ENCODE measurements at places on chromosomes 3 and 15.

GRCh38 chr3:102531686-102532085 is 96.9 kb downstream of the ZPLD1 start:
- no peak for DNase-seq

- DNase-seq: no peak
These were observed 49.1 kb downstream of the SEMA6D start for GRCh38 chr15:47766406-47766805.

DNA sequence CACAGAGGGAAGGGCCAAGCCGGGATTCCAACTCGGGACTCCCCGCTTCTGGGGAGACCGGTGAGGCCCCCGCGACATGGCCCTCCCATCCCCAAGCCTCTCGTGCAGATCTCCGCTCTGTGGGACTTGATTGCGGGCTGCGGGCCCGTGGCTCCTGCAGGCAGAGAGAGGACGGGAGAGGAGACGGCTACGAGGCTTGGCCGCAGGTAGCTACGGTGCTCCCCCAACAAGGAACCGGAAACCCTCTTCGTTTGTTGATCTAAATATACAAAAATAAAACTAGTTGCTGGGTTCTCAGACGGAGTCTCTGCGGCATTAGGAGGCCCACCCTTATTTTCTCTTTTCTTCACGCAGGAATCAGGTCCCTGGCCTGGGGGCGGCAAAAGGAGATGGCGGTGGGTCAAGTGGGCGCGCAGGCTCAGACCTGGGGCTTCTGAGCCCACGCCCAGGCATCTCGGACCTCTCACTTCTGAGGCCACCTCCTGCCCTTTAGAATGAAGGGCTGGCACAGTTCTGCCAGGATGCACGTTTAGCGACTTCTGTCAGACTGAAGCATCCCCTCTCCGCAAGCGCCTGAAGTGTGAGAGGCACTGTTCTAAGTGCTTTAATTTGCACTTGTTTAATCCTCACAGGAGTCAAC is 10.9 kb downstream of the GNB5 start:
- DNase-seq: peak; percentile 70

DNA sequence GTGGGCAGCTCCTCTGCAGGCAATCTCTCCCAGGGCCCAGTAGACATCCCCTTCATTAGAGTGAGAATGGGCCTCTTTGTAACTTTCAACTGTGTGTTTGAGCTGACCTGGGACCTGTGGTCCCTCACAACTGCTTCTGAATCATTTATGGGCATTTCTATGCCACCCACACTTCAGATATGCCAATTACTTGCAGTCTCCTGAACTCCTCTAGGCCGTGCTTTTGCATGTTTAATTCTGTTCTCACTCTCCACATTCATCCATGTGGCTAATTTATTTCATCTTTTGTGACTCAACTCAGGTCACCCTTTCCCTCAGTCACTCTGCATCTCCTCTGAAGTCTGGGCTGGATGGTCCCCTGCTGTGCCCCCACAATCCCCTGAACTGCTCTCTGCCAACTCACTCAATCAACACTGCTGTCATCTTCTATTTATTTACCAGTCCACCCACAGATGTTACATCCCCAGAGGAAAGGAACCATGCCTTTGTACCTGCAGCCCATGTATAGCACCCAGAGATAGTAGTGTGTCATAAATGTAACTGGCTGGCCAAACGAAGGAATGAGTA is 364.7 kb downstream of the EPHB1 start:
- no peak for DNase-seq

DNA sequence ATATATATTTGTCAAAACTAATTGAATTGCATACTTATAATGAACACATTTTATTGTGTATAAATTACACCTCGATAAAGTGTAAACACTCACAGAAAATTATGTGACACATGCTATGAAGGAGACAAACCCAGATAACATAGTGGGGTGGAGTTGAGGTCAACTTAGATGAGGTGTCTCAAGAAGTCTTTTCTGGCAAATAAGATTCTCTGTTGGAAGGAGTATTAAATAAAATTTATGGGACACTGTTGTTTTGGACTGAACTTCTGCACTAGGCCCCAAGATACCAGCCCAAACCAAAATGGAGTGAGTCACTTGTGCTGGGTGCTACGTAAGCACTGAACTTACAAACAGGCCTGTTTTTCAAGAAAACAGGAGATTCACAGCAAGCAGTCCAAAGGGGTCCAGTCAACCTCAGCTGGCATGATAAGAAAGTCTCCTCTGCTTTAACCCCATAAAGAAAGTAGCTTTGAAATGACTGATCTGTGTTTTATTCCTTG is 18.7 kb downstream of the ACTC1 start:
- no peak for DNase-seq

DNA sequence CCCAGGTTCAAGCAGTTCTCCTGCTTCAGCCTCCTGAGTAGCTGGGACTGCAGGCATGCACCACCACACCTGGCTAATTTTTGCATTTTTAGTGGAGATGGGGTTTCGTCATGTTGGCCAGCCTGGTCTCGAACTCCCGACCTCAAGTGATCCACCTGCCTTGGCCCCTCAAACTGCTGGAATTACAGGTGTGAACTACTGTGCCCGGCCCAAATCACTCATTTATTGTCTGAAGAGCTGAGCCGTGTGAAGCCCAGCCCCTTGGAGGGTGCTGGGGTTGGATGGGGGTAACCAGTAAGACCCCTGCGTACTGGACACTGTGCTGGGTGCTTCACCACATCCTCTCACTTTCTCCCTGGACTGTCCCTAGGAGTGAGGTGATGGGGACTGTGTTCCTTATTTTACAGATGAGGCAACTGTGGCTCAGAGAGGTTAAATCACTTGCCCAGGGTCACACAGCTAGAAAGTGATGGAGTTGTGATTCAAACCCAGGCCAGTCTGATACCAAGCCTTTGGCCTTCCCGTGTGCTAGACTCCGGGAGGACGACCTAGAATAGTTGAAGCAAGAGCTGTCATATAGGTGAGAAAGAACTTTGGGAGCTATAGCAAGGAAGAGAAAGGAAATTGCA is 41.7 kb upstream of the IREB2 start:
- DNase-seq: no peak

DNA sequence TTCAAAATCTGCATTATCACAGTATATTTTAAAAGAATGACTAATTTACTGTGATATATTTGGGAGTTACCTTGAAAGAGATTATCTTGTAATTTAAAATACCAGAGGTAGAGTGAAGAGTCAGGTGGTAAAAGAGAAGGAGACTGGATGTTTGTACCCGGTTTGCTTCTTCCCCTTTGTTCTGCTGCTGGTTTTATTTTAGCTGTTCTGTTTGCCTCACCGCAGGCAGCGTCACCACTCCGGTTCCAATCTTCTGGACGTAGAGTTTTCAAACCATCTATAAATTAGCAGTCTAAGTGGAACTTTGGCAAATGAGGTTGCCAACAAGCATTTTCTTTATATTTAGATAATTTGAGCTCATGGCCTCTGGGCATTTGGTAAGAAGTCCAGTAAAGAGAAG is 38.2 kb downstream of the PPARG start:
- no peak for DNase-seq

- no peak for DNase-seq
These were observed 141.4 kb upstream of the TOPAZ1 start for GRCh38 chr3:44100298-44100695.

DNA sequence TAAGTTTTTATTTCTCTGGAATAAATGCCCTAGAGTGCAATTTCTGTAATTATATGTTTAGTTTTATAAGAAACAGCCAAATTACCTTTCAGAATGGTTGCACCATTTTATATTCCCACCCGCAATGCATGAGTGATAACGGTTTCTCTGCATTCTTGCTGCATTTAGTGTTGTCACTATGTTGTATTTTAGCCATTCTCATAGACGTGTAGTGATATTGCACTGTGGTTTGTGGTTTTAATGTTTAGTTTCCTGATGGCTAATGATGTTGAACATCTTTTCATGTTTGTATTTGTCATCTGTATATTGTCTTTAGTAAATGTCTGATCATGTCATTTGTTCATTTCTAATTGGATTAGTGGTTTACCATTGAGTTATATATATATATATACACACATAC is 73.0 kb upstream of the GOLIM4 start:
- DNase-seq: no peak

DNA sequence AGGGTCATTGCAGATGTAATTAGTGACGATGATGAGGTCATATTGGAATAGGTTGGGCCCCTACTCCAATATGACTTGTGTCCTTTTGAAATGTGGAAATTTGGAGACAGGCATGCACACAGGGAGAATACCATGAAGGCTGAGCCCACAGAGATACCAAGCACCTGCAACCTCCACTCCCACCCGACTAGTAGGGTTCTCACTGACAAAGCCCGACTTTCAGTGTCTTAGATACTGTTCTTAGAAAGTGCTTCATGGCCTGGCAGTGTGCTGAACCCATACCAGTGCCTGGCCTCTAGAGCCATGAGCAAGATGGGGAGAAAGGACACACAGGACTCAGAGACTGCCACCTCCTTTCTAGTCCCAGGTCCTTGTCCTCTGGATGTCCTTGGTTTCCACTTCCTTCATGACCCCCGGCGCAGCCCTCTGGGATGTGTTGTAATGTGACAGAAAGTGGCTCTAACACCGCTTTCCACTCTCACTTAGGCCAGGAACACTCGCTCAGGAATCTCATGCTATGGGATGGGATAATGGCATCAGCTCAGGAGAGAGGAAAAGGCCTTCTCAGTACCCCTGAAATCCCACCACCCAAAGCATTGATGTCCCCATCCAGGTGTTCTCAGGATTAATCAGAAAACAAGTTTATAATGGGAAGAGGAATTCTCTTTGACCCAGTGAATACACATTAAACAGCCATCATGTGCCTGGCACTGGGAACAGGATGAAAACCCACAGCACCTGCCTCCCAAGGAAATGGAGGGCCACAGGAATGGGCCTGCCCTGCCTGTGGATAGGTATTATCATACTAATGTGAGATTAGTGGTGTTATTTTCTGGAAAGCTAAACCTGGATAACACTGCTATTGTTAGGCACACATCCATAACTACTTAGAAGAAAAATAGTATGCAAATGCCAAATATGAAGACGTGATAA is 59.9 kb downstream of the RPL39L start:
- no peak for DNase-seq

- no peak for DNase-seq
These were observed 80.1 kb upstream of the TRIM42 start for GRCh38 chr3:140597792-140598191.

DNA sequence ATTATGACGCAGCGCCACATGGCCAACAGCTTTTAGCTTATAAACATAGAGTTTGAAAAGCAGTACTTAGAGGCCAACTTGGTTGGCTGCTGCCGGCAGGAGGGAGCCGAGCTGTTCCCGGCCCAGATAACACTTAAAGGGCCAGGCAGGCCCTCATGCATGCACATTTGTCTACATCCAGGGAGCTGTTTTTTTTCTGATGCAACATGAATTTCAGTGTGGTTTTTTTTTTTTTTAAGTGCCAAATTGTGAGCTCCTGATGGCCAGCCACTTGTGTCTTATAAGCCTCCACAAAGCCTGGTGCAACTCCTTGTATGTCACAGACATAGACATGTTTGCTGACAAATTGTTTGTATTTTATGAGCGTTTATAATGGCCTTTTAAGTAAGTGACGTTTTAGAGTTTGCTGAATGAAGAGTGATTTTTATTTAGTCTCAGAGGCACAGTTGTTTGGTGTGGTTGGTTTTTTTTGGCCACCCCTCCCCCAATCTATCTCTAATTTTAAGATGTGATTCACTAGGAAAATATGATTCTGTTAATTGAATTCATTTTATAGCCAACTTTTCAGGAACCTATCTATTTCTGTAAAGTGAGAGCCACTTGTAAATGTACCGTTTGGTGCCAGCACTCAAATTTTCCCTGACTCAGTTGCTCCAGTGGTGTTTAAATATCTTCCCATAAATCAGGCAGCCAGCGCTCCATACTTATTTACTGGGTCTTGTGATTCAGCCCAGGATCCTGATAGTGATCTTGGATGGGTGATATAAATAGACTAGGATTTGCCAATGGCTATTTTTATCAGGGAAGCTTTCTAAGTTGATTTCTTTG is 134.3 kb downstream of the VGLL4 start:
- DNase-seq: no peak

GRCh38 chr15:25709437-25710159 is 153.5 kb downstream of the ATP10A start:
- no peak for DNase-seq

GRCh38 chr3:37853691-37854413 is 7.8 kb upstream of the CTDSPL start:
- DNase-seq: no peak

GRCh38 chr3:141411251-141411771 is 43.0 kb downstream of the ZBTB38 start:
- peak; percentile 41 for DNase-seq

DNA sequence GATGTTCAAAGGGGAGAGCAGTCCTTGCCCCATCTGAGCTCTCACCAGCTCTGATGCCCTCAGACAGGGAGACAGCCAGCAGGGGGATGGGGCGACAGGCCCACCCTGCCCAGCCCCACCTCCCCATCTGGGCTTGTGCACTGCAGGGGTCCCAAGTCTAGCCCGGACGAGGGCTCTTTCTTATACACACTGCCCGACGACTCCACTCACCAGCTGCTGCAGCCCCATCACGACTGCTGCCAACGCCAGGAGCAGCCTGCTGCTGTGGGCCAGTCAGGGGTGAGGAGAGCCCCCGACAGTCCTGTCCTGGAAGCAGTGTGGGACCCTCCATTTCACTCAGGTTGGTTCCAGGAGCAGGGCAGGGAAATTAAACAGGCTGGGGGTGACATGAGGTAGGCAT is 73.9 kb downstream of the BOC start:
- no peak for DNase-seq

- no peak for DNase-seq
These were observed 168.2 kb downstream of the CBLB start for GRCh38 chr3:105700575-105700974.

DNA sequence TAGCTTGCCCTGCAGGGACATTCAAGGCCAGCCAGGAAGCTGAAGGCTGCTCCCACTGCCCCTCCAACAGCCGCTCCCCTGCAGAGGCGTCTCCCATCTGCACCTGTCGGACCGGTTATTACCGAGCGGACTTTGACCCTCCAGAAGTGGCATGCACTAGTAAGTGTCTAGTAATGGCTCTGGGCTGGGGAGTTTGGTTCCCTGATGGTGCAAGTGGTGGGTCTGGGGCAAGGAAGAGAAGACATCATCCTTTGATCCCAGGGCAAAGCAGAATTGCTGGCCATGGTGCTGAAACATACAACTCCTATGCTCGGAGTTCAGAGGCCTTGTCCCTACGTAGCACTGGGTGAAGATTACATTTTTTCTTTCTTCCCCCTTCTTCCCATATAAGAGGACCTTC is 311.4 kb downstream of the EPHB1 start:
- peak; percentile 20 for DNase-seq

- peak; percentile 53 for DNase-seq
These were observed 1.5 kb downstream of the SMAD6 start for GRCh38 chr15:66703540-66703941.

GRCh38 chr3:156611870-156612494 is 57.1 kb upstream of the SSR3 start:
- no peak for DNase-seq
